Activated CD4-positive, alpha-beta memory T cell treated with anti-CD3 and anti-CD28 coated beads, Interleukin-2, amount 10 ng/mL, durations not matched to agents 7 days and 5 days (primary cell): ENCODE measurements at places on chromosomes 2 and 18.

DNA sequence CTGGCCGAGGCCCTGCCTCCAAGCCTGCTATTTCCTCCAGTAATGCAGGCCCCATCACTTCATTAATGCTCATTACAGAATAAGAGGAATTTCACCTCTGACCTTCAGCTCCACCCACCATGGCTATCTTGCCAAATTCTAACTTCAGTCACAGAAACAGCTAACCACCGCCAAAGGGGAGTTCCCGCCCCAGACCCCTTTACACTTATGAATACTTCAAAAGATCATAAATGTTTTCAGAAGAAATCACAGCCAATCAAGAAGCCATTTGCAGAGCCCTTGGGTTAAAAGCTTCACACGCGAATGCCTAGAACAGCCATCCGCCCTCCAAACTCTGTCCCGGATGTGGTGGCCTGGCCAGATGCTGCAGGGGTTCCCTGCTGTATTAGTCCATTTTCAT is 73.8 kb upstream of the TWIST2 start:
- no peak overlapping the region for H3K4me3 ChIP-seq
- no peak for DNase-seq
- H3K27ac ChIP-seq = no peak overlapping the region
- H3K4me1 ChIP-seq = no peaks in the 10 kb centered on the region
- peaks cover 8% of the 10 kb centered on the region for H3K27me3 ChIP-seq
- no peaks in the 10 kb centered on the region for H3K36me3 ChIP-seq

- H3K27ac ChIP-seq = peak overlapping the region; percentile 92
- peaks cover 62% of the 10 kb centered on the region for H3K4me1 ChIP-seq
- peak overlapping the region; percentile 87 for H3K4me3 ChIP-seq
- peaks cover 60% of the 10 kb centered on the region for H3K36me3 ChIP-seq
- DNase-seq = no peak
These were observed 95.4 kb downstream of the DOCK10 start for GRCh38 chr2:224946895-224947294.

DNA sequence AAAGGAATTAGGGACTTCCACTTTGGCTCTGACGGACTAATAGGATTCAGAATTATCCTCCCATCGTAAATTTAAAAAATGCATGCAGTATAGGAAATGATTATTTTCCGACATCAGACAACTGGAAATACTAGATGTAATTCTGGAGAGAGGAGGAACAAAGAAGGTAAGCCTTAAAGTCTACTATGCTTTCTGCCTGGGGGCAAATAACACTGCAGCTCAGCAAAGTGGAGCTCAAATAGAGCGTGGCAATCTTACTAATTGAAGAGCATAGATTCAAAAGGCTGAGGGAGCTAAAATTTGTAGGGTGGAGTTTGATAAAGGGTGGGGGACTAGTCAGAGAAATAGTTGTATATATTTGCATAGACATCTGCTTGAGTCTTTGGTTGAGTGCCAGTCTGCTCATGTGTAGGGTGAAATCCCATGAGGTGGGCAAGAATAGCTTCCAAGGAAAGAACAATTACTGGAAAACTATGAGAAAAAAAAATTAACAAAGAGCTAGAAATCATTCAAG is 23.8 kb downstream of the COPS8 start:
- H3K27ac ChIP-seq = no peak overlapping the region
- H3K36me3 ChIP-seq = peaks cover 3% of the 10 kb centered on the region
- H3K4me3 ChIP-seq = no peak overlapping the region
- no peaks in the 10 kb centered on the region for H3K4me1 ChIP-seq
- DNase-seq = no peak
- H3K27me3 ChIP-seq = no peaks in the 10 kb centered on the region

DNA sequence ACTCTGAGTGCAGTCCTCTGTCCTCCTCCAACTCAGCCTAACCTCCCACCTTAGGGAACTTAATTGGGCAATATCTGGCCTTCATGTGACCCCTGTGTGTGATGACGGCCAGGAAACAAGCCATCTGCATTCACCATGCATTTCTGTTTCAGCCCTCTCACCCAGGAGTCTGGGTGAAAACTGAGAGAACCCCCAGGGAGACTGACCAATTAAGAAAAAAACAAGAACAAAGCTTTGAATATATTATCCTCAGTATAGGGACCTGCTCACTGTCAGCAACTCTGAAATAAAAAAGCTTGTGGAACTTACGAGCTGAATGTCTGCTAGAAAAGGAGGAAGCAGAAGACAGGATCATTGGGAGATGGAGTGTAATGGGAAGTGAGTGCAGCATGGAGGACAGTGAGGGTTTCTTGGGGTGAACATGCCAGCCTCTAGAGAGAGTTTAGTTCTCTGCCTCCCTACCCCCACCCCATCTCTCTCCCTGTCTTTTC is 9.5 kb downstream of the MAPRE2 start:
- H3K4me1 ChIP-seq = peaks cover 35% of the 10 kb centered on the region
- H3K36me3 ChIP-seq = peaks cover 13% of the 10 kb centered on the region
- no peaks in the 10 kb centered on the region for H3K27me3 ChIP-seq
- no peak for DNase-seq
- no peak overlapping the region for H3K27ac ChIP-seq

GRCh38 chr18:25704494-25704893 is 352.5 kb upstream of the ZNF521 start:
- no peak for DNase-seq
- no peak overlapping the region for H3K27ac ChIP-seq
- H3K27me3 ChIP-seq = no peaks in the 10 kb centered on the region
- no peaks in the 10 kb centered on the region for H3K36me3 ChIP-seq

DNA sequence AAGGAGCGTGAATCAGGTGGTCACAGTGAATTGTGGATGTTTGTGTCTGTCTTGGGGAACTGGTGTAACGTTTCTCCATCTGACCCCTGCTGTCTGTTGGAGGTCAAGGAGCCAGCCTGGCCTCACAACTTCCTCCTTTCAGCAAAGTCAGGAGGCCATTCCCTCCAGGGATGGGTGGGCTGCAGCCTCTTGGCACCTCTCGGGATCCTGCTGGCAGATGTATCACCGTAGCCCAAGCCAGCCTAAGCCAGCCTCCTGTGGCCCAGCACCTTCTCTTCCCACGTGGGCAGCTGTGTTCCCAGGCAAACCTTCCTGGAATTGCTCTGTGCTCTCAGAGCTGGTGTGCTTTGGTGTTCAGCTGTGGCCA is 30.5 kb downstream of the HPCAL1 start:
- DNase-seq = no peak
- peaks cover 29% of the 10 kb centered on the region for H3K36me3 ChIP-seq
- no peak overlapping the region for H3K4me3 ChIP-seq

GRCh38 chr2:183809404-183809803 is 685.2 kb downstream of the NUP35 start:
- H3K36me3 ChIP-seq = no peaks in the 10 kb centered on the region
- no peaks in the 10 kb centered on the region for H3K27me3 ChIP-seq
- no peaks in the 10 kb centered on the region for H3K4me1 ChIP-seq
- DNase-seq = no peak

DNA sequence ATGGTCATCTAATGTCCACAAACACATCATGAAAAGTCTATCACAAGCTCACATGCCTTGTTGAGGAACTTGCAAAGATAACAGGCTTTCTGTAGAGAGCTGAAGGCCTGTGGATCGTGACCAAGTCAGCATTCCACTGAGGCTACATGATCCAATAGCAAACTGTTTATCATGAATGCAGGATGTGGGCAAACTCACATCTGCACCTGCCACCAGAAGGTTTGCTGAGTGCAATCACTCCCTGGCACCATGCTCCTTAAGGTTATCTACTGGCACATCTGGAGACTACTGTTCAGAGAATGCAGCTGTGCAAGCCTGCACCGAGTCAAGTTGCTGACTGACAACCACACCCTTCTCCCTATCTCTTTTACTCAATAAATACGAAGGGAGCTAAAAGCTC is 67.3 kb upstream of the ACAA2 start:
- H3K27ac ChIP-seq = no peak overlapping the region
- no peak overlapping the region for H3K4me3 ChIP-seq
- H3K27me3 ChIP-seq = peaks cover 23% of the 10 kb centered on the region

GRCh38 chr18:73879328-73879727 is 268.3 kb downstream of the FBXO15 start:
- H3K4me1 ChIP-seq = no peaks in the 10 kb centered on the region
- H3K27ac ChIP-seq = no peak overlapping the region
- no peak for DNase-seq
- H3K36me3 ChIP-seq = no peaks in the 10 kb centered on the region
- H3K4me3 ChIP-seq = no peak overlapping the region
- H3K27me3 ChIP-seq = no peaks in the 10 kb centered on the region

DNA sequence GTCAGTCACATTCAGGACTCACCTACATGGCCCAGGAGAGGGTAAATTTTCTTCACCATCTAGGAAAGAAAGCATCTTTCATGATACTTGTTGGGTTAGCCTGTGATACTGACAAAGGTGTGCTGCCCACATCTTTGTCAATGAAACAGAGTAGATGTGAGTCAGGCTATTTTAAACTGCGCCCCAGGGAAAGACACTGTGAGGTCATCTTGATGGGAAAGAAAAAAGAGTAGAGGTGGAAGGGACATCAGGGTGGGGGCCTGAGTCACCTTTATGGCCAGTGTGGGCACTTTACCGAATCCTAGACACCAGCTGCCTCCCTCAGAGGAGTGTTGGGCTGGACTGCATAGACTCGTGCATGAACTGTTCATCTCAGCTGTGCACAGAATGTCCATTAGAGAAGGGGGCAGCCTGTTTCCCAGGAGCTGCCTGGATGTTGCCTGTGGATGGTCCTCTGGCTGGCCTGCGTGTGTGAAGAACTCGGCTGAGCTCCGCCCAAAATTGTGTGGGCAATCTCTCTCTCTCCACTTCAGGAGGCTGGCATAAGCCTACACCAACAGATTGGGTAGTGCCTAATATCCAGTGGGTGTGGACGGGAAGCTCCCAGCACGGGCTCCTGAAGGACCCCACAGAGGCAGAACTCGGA is 278.7 kb upstream of the PXDN start:
- H3K27me3 ChIP-seq = no peaks in the 10 kb centered on the region
- no peak overlapping the region for H3K4me3 ChIP-seq
- no peaks in the 10 kb centered on the region for H3K4me1 ChIP-seq
- no peak for DNase-seq

DNA sequence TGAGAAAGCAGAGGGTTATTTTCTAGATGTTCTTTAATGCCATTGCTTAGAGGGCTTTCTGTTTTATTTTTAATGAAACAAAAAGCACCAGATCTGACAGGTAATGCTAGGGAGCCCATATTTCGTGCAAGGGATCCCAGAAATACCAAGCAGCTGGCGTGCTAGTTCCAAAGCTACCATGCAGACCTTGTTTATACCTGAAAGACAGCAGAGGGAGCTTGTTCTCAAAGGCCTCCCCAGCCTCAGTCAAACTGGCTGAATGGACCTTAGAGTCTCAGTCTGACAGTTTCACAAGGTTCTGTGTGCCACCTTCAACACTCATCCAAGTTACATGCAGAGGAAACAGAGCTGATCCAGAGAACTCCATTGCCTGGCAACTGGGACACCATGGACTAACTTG is 48.6 kb downstream of the GALNT14 start:
- H3K4me1 ChIP-seq = no peaks in the 10 kb centered on the region
- H3K27me3 ChIP-seq = peaks cover 9% of the 10 kb centered on the region
- H3K36me3 ChIP-seq = no peaks in the 10 kb centered on the region
- DNase-seq = no peak
- H3K27ac ChIP-seq = no peak overlapping the region

DNA sequence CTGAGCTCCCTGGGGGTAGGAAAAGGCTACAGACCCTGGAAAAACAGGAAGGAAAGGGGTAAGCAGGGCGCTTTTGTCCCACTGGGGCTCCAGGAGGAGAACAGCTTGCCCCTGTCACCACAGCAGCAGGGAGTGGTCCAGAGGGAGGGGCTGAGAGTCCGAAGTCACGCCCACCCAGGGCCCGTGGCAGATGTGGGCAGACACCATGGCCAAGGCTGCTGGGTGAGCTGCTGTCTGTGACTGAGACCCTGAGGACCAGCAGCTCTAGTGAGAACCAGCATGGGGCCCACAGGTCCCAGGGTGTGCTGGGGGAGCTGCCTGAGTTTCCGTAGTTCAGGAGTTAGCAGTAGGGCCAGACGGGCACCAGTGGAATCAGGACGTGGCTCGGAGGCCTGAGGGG is 162.0 kb downstream of the SPP2 start:
- peaks cover 1% of the 10 kb centered on the region for H3K27me3 ChIP-seq
- no peak overlapping the region for H3K4me3 ChIP-seq
- H3K4me1 ChIP-seq = peaks cover 11% of the 10 kb centered on the region
- no peak overlapping the region for H3K27ac ChIP-seq

- no peaks in the 10 kb centered on the region for H3K36me3 ChIP-seq
- no peak overlapping the region for H3K4me3 ChIP-seq
- no peak for DNase-seq
- no peaks in the 10 kb centered on the region for H3K4me1 ChIP-seq
- no peak overlapping the region for H3K27ac ChIP-seq
These were observed 52.8 kb downstream of the RPL37A start for GRCh38 chr2:216551234-216552068.

DNA sequence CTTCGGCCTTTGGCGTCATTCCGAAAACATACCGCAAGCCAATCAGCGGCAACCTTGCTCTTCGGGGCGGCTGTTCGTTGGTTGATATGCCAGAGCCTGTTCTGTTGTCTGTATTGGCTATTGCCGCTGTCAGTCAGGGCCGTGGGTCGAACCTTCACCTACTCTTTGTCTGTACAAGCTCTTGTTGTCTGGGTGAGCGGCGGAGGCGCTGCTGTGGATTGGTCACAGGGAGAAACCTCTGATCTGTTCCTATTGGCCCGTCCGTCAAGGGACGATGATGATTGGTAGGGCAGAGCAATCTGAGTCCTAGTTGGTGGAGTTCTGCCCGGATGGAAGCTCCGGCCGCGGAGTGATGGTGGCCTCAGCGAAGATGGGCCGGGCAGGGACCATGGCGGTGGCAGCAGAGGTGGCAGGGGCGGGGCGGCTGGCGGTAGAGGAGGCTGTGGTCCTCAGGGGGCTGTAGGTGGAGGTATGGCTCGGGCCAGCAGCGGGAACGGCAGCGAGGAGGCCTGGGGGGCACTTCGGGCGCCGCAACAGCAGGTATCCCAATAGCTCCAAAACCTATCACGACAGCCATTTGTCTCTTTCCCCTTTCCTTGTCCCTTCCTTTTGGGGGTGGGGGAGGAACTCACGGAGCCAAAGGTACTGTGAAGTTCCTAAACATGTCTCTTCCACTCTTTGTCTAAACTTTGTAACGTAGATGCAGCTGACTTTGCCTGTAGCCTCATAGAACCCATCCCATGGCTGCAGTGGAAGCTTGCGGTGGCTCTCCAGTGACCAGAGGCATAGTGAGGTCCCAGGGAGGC is at the start of gene WBP1:
Gene WBP1, plus strand, starts transcription at position 307 of the 806 bp plus-strand sequence. Its CDS starts 165 bp downstream, at position 472.
- H3K4me1 ChIP-seq = peaks cover 60% of the 10 kb centered on the region
- peak; percentile 100 for DNase-seq
- H3K4me3 ChIP-seq = peak within 1 kb of the TSS; percentile 88
- peaks cover 34% of the 10 kb centered on the region for H3K36me3 ChIP-seq
- peak within 1 kb of the TSS; percentile 95 for H3K27ac ChIP-seq
